Heart right ventricle (tissue), 16 donors: ENCODE measurements at places on chromosomes 11 and 22. TPM values are rescaled to one million over a fixed set of nuclear protein-coding genes. Genes with fewer than 3 reads are reported as not detected.

DNA sequence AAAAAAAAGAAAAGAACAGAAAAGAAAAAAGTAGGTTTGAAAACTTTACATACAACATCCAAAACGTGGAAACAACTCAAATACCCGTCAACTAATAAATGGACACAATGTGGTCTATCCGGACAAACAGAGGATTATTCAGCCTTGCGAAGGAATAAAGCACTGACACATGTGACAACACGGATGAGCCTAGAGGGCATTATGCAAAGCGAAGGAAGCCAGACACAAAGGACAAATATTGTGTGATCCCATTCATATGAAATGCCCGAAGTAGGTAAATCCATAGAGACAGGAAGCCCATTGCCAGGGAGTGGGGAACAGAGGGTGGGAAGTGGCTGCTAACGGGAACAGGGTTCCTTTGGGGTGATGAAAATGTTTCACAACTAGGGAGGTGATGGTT is 11.8 kb downstream of the RFPL1 start:
- H3K27me3 ChIP-seq, result no peaks in the 10 kb centered on the region
- no peak for DNase-seq

GRCh38 chr11:128669506-128670270 is 24.2 kb upstream of the FLI1 start:
- H3K4me3 ChIP-seq, result no peak overlapping the region
- H3K4me1 ChIP-seq, result no peaks in the 10 kb centered on the region
- DNase-seq, result no peak
- H3K36me3 ChIP-seq, result no peaks in the 10 kb centered on the region

GRCh38 chr11:114052160-114052559 is 7.4 kb upstream of the ZBTB16 start:
- no peaks in the 10 kb centered on the region for H3K27me3 ChIP-seq
- DNase-seq, result no peak
- H3K36me3 ChIP-seq, result no peaks in the 10 kb centered on the region
- no peak overlapping the region for H3K4me3 ChIP-seq

DNA sequence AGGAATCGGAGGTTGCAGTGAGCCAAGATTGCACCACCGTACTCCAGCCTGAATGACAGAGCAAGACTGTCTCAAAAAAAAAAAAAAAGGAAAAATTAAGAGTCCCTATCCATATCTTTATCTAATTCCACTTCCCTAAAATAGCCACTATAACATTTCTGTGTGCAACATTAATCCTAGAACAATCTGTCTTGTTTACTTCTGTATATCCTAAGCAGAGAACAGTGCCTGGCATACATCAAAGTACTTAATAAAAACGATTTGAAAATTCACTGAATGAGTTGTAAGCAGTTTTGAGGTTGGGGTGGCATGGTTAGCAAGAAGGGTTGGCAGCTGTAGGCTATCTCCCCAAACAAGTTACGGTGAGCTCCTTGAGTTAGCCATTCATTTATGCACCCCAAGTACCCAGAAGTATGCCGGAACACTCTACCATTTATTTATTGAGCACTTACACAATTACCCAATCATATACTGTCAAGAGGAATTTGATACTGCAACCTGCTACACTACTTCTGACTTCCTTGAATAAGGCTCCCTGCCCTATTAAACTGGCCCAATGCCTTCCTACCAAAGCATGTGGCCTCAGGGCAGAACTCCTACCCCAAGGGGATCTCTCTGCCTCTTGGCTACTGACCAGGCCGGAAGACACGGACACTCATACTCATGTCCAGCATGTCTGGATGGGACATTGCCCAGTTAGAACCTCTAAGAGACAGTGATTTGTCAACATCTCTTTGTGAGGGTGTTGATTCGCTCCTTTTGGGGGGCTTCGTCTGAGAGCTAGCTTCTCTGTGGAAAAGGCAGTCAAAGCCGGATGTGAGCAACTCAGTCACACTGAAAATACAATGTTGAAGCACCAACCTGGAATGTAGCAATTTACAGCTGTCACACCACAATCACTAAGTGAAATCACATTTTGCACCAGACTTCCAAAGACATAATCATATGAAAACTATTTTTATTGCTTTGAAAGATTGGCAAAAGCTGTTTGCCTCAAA is 16.3 kb upstream of the TMEM41B start:
- no peaks in the 10 kb centered on the region for H3K4me1 ChIP-seq
- H3K4me3 ChIP-seq, result no peak overlapping the region
- no peaks in the 10 kb centered on the region for H3K27me3 ChIP-seq
- DNase-seq, result no peak

DNA sequence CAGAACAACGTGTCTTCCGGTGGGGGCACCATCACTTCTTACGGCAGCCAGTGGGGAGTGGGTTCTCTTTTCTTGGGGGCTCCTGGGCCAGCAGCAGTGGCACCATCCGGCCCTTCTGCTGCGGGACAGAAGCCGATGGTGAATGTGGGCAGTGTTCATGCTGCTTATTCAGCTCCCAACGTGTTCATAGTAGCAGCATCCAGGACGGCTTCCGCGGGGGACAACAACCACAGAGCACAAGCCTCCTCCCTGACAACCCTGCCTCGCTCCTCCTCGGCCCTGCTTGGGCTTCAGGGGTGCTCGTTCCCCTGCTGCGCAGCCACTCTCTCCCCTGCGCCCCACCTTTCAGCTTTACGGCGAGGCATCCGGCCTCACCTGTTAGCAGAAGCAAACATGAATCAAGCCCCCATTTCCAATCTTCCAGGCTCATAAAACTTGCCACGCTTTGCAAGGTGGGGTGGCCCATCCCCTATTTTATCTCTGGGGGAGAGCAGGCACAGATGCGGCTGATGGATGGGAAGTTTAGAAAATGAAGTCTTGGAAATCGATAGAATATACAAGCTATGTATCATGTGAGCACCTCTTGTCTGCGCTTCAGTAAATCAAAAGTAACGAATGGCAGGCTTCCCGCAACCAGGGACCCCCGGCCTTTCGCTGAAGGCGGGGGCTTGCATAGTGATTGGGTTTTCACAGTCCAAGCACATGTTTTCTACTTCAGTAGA is 191.8 kb upstream of the NECTIN1 start:
- H3K36me3 ChIP-seq, result no peaks in the 10 kb centered on the region
- DNase-seq, result no peak
- no peaks in the 10 kb centered on the region for H3K4me1 ChIP-seq
- peaks cover 9% of the 10 kb centered on the region for H3K27me3 ChIP-seq
- H3K27ac ChIP-seq, result no peak overlapping the region
- H3K4me3 ChIP-seq, result no peak overlapping the region

DNA sequence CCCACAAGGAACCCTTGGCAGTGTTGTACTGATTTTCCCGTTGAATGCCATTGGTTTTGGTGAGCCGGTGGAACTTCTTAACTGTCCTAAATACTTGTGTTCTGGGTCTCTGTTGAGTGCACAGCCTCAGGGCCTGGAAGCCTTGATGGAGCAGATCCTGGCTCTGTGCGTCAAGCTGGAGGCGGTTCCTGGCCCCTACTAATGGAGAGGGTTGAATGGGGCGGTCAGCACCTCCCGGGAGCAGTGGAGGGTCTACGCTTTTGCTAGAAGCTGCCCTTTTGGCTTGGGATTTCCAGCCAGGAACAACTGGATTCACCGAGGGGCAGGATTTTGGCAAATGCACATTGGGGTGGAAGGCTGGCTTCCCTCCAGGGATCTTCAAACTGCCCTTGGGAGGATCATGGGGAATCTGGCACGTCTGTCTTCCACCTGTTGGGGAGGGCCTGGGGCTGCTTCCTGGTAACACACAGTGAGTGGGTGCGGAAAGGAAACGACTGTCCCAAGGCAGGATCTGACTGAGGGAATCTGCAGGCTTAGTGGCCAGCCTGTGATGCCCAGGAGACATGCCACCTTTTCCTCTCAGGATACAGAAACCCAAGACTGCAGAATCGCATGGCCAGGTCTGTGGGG is 6.9 kb upstream of the OSBPL5 start:
- no peak for DNase-seq
- no peaks in the 10 kb centered on the region for H3K36me3 ChIP-seq

- peaks cover 4% of the 10 kb centered on the region for H3K4me1 ChIP-seq
- H3K27me3 ChIP-seq, result no peaks in the 10 kb centered on the region
- no peak for DNase-seq
Observed at GRCh38 chr11:69580529-69580928, 60.4 kb upstream of the CCND1 start.

DNA sequence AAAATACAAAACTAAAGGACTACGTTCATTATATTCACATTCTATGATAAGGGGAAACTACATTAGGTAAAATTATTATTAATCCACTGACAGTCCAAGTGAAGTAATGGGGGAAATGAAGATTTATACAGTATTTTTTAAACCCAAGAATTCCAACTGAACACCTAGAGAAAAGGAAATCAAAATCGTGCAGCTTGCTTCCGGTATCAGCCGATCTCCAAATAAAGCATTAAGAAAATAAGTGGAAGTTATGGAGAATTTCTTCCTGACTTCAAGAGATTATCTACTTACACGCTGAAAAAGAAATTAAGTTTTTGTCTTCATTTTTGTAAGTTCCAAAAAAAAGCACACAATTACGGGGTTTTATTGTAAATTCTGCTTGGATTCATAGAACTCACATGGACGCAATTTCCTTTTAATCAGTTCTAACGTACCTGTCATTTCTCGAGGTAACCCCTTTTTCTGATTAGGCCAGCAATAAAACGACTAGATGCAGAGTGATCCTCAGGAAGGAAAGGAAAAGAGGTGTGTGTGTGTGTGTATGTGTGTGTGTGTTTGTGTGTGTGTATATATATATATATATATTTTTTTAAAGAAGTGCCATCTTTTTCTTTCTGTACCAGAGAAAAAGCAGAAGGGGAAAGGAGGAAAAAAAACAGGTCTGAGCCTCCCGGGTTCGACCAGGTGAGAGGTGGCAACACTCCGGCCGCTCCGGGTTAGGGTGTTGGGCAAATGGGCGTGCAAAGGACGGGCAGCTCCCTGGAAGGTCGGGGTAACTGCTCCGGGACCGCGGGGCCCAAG is 1.1 kb downstream of the ZBTB44 start:
- H3K27me3 ChIP-seq, result no peaks in the 10 kb centered on the region
- no peak for DNase-seq
- peak overlapping the region; percentile 93 for H3K27ac ChIP-seq
- peak overlapping the region; percentile 95 for H3K4me3 ChIP-seq
- peaks cover 53% of the 10 kb centered on the region for H3K4me1 ChIP-seq

DNA sequence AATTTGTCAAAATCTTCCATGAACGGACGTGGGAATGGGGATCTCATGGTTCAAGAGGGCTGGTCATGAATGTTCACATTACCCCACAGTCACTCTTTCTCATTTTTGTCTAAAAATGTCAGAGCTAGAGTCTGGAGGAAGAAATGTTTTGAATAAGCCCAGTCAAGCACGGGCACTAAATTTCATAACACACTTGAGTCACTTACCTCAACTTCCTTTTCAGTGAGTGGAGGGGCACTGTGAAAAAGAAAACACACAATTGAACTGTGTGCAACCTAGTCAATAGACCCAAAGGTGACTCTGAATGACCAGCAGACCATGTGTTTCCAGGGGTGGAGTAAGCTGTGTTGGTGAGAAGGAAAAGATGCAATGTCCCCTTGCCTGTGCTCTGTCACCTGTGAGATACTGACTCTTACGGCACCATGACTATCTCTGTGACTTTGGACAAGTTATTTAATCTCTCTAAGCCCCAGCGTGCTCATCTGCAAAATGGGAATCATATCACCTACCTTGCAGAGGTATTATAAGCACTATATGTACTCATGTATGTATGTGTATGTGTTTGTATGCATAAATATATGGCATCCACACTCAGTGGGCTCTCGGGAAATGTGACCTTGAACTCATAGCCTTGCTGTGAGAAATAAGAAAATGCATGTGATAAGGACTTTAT is 38.2 kb upstream of the LYVE1 start:
- H3K36me3 ChIP-seq, result no peaks in the 10 kb centered on the region
- H3K4me1 ChIP-seq, result peaks cover 41% of the 10 kb centered on the region
- peak overlapping the region; percentile 16 for H3K27ac ChIP-seq
- H3K4me3 ChIP-seq, result no peak overlapping the region
- DNase-seq, result no peak

DNA sequence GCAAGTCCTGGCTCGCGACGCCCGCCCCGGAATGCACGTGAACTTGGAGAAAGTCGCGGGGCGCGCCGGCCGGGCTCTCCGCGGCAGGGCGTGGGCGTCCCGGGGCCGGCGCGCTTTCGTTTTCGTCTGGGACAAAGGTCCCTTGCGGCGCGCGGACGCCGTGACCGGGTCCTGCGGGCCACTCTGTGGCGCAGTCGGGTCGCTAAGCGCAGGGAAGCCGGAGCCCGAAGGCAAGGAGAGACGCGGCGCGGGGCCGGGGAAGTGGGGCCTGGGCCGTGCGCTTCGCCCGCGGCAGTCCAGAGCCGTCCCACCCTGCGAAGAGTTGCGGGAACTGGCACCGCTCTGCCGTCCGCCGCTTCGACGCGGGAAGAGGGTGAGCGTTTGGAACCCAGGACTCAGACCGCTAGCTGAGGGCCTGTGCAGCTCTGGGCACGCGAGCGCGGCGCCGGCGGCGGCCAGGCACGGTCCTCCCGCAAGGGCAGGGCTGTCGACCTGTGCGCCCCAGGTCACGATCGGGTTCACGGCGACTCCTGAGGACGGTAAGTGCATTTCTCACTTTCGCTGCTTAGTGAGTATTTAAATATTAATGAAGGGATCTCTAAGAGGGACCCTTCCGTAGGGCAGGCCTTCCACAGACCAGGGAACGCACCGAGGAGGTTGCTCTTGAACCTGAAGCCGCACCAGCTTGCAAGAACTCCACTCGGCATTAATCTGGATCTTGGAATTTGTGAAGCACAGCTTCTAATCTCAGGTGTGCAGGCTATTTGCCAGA is 78.0 kb upstream of the PPARA start:
- peak overlapping the region; percentile 93 for H3K4me3 ChIP-seq
- peak; percentile 58 for DNase-seq
- H3K27me3 ChIP-seq, result no peaks in the 10 kb centered on the region
- H3K27ac ChIP-seq, result peak overlapping the region; percentile 98

The CCDC116 gene
- polyA plus RNA-seq, result 0.19 TPM

- no peak overlapping the region for H3K4me3 ChIP-seq
- no peaks in the 10 kb centered on the region for H3K4me1 ChIP-seq
- DNase-seq, result no peak
- H3K36me3 ChIP-seq, result no peaks in the 10 kb centered on the region
- no peak overlapping the region for H3K27ac ChIP-seq
Observed at GRCh38 chr11:120681434-120682331, 170.1 kb downstream of the GRIK4 start.

- no peaks in the 10 kb centered on the region for H3K36me3 ChIP-seq
- H3K27me3 ChIP-seq, result peaks cover 13% of the 10 kb centered on the region
- DNase-seq, result no peak
- H3K27ac ChIP-seq, result no peak overlapping the region
- H3K4me1 ChIP-seq, result peaks cover 7% of the 10 kb centered on the region
- H3K4me3 ChIP-seq, result no peak overlapping the region
Observed at GRCh38 chr22:19630614-19631013, 83.7 kb upstream of the SEPTIN5 start.

The UBASH3B gene
- polyA plus RNA-seq, result 1.4 TPM

DNA sequence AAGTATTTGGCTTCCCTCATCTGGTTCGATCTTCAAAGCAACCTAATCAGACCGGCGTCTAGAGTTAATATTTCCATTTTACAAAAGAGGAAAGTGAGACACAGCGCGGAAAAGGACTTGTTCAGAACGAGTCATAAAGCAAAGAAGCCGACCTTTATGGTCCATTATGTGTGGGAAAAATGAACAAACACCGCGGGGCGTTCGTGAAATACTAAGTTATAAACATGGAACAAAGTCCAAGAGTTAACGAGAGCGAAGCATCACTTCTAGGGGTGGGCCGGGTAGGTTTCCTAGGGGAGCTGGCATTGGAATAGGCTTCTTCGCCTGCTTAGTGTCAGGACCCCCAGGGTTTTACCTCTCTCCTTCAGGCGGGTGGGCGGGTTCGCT is 575 bp downstream of the DUSP18 start:
- no peaks in the 10 kb centered on the region for H3K27me3 ChIP-seq
- no peak for DNase-seq
- peak overlapping the region; percentile 69 for H3K4me3 ChIP-seq
- H3K27ac ChIP-seq, result no peak overlapping the region
